ENCODE measurements at places on chromosomes 2 and 18.

- no peak for DNase-seq
These were observed 143.3 kb downstream of the CYP26B1 start for GRCh38 chr2:72004201-72004915.

GRCh38 chr2:41729800-41730364 lies 317.9 kb upstream of the PKDCC start:
- no peak for DNase-seq

DNA sequence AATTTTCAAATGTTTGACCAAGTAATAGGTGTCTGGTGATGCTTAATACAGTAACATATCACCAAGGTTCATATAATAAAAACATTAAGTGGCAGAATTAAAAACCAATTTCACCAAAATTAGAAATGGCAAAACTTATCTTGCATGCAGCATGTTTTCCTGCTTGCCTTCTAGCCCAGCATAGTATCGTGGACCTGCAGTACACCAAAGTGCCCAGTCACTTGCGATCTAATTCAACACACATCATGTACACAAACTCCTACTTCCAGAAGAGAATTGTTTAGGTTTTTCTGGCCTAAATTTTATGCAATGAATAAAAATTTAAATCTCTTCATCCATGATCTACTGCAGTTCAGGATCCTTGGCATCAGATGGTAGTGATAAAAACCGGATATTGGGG lies 28.9 kb downstream of the LPIN2 start:
- peak; percentile 65 for DNase-seq

GRCh38 chr2:217787160-217787877 lies 215.5 kb downstream of the TNS1 start:
- DNase-seq = no peak

DNA sequence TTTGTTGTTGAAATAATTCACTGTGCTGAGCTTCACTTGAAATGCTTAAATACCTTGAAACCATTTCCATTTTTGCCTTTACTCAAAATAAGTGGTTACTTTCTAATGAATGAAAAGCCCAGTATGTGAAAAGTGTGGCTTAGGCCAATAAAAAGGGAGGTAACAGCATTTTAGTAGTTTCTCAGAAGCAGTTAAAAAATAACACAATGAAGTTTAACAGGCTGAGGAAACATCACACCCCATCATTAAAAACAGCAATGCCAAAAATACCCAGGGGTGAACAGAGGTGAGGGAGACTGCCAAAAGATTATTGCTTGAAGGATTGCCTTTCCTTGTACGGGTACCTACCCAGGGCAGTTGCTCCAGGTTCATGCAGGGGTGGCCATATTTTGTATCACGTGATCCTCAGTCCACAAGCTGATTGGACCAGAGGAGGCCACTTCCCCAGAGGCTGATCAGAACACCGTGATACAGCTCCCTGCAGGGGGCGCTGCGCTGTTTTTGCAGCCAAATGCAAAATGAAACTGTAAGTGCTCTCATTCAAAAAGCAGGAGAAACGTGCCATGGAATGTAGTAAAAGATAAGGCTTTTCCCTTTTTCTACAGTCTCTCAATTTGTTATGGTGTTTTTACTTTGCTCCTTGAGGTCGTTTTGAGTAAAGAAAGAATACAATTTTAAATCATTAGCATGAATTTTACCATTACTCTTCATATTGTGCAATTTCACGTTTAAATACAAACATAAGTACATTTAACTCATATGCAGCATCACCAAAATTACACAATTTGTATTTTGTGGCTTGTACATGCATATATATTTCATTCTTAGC lies 70.2 kb upstream of the SH3BP4 start:
- peak; percentile 72 for DNase-seq

DNA sequence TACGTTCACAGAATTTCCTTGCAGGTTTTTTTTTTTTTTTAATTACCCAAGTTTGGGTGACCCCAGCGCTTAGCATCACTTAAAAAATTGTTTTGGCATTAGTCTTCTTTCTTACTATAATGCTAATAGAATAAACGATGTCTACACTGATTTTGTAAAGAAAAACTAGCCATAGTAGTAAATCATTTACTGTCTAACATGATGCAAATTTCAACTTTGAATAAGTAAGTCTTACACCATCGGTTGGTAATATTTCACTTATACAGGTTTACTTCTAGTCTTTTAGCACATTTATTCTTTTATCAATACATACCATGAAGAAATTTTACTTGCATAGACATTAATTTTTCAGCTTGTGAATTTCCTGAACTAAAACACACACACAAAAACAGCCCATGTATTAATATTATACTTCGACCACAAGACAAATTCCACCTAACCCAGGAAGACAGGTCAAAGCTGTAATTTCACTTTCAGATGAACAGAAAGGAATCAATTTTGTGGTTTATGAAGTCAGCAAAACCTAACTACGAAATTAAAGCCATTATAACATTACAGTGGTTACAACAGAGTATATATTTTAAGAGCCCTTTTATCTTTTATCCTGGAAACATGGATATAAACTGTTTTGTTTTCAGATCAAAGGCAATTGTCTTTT lies 1.9 kb downstream of the YES1 start:
- DNase-seq = no peak

- DNase-seq = no peak
These were observed 65.4 kb upstream of the GLS start for GRCh38 chr2:190815226-190815625.

DNA sequence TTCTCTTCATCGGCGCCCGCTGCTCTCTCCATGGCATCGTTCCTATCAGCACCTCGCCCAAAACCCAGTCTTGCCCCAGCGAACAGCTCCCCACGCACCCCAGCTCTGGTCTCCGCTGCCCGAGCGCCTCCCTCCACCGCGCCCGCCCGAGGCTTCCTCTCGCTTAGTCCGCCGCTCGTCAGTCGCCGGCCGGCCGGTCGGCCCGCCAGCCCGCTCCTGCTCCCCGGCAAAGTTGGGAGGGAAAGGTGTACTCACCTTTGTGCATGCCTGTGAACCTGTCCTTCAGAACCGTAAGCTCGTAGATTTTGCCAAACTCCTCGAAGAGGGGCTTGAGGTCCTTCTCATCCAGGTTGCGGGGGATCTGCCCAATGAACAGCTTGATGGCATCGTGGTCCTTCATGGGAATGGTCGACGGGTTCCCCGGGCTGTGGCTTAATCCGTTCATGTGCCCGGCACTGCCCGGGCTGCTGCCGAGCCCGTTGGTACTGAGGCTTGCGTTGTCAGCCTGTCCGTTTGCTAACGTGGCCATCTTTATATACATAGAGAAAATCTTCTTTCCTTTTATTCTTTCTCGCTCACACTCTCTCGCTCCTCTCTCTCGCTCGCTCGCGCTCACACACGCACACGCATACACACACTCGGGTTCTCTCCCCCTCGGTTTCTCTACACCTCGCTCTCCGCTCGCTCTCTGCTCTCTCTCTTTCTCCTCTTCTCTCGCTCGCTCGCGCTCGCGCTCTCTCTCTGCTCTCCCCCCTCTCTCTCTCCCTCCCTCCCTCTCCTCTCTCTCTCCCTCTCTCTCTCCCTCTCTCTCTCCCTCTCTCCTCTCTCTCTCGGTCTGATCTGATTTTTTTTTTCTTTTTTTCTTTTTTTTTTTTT lies at the start of gene CELF4:
Gene CELF4, minus strand, starts transcription at position 698 of the 876 bp plus-strand sequence.
- DNase-seq = peak; percentile 2

GRCh38 chr2:28350791-28351285 lies 41.8 kb upstream of the FOSL2 start:
- DNase-seq = no peak

GRCh38 chr2:65377556-65378192 lies 54.7 kb downstream of the SPRED2 start:
- peak; percentile 73 for DNase-seq

GRCh38 chr2:241742320-241742939 lies 8.0 kb downstream of the D2HGDH start:
- no peak for DNase-seq

- DNase-seq = peak; percentile 43
These were observed 26.7 kb downstream of the POLR1A start for GRCh38 chr2:86078774-86079545.

DNA sequence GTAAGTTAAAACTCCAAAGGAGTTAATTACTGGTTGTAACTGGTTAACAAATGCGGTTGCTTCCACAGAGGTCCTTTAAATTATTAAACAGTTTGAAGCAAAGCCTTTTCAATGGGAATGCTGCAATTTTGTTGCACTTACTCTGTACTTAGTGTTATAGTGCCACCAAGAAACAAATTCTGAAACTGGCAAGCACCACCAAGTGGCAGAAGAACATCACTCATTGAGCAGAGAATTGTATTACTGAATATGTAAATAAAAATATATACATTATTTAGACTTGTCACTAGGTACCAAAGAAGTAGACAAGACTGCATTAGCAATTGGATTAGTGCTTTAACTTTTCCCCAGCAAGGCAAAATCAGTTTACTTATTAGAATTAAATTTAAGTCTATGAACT lies 2.6 kb upstream of the TMEFF2 start:
- DNase-seq = peak; percentile 30

DNA sequence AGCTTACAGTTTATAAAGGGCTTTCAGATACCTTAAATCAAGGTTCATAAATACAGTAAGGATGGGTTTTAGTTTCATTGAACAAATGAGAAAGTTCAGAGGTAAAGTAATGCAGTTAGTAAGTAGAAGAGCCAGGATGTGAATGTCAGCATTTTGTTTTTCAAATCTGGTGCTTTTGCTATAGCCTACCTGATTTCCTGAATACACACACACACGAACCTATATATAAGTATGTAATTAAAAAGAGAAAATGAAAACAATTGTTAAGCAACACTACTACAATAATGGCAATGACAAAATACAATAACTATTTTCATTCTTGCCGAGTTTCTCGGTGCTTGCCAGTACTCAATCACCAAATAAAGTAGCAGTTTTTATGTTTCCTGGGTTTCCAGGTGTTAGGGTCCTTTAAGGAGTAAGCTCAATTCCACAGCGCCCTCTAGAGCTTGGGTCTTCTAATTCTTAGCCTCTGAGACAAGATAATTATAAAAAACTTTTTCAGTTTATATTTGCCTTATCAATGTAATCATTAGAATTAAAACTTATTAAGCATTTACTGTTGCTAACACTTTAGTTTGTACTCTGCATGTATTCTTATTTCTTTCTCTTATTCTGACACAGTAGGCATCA lies 512.9 kb upstream of the ACVR2A start:
- peak; percentile 35 for DNase-seq

DNA sequence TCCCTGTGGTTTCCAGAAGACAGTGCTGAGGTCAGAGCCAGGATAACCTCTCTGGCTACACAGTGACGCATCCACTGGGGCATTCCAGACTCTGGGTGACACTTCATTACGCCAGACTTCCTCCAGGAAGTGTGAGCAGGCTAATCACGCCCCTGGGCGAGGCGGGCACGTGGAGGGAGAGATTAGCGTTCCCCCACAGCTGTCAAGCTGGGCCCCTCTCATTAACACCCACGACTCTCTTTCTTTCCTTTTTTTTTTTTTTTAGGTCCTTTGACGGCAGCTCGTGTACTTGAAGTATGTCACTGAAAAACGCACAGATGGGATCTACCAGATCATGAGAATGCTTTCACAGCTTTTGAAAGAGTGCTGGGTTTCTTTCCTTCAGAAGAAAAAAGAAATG lies 274.6 kb downstream of the AFF3 start:
- DNase-seq = no peak

- peak; percentile 85 for DNase-seq
These were observed 6.7 kb downstream of the SP9 start for GRCh38 chr2:174341293-174341994.

DNA sequence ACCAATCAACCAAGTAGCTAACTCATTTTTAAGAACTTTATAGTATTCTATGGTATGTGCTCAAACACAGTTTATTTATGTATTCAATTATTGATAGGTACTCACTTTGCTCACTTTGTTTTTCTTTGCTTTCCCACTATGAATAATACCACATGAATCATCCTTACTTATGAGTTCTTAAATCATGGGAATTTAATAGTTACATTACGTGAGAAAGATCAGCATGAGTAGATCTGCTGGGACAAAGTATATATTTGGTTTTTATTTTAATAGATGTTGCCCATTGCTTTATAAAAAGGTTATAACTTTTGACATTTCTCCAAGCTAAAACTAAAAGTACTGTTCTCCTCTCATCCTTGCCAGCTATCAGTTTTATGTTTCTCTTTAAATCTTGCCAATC lies 390.7 kb downstream of the LRATD1 start:
- DNase-seq = no peak

- no peak for DNase-seq
These were observed 757.4 kb downstream of the SATB2 start for GRCh38 chr2:198700319-198700718.

- DNase-seq = peak; percentile 78
These were observed 58.1 kb downstream of the MYO3B start for GRCh38 chr2:170235860-170236679.

GRCh38 chr2:120315367-120316033 lies 30.4 kb upstream of the INHBB start:
- DNase-seq = no peak

DNA sequence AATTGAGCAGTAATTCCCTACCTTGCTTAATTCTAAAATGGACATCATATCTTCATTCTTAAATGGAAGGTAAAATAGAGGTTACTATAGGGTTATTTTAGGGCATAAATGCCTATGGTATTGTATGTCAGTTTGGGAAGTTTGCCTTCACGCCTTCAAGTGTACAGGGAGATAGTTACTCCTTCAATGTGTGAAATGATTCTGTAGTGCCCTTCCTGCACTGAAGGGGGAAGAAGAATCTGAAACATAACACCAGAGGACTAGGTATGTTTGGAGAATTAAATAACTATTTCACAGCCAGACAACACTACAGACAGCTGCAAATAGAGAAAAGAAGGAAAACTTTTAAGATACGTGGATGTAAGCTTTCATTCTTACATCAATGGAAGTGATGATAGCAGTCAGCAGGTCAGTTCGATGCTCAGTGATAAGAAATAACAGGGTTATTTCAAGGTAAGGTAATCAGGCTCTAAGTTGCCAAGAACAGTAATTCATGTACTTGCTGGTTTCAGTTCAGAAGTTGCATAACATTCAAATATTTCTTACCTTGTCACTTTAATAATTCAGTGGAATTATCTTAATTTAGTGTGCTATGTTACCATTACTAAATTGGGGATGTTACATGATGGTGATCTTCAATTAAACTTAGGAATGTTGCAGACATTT lies 4.0 kb downstream of the PKP4 start:
- DNase-seq = peak; percentile 36

- DNase-seq = no peak
These were observed 231.5 kb downstream of the NYAP2 start for GRCh38 chr2:225630824-225631533.

- DNase-seq = no peak
These were observed 518.0 kb downstream of the CNTNAP5 start for GRCh38 chr2:124542932-124543640.

DNA sequence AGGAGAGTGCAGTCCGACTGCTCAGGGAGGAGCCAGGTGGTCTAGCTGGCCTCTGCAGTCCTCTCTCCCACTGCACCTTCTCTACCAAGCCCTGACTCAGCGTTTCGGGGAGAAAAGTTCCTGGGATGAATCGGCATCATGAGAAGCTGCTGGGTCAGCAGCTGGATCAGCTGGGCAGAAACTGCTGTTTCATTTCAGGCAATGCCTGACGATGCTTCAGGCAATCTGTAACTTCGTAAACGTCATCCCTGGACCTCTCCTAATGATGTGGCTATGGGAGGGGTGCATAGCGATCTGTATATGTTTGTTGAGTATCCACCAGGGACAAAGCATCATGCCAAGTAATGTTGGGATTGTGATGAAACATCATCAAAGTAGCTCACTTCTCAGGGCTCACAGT lies 20.7 kb downstream of the LIPG start:
- no peak for DNase-seq
